ENCODE measurements at places on chromosomes 6 and 20. TPM values are rescaled to one million over a fixed set of nuclear protein-coding genes. Genes with fewer than 3 reads are reported as not detected.

The C20orf202 gene
- 0.07 TPM for total RNA-seq

The SLPI gene
- 0.52 TPM for total RNA-seq

The TBXT gene
- total RNA-seq: not detected

The RCAN2 gene
- total RNA-seq: 2.3 TPM

The PRSS16 gene
- 0.33 TPM for total RNA-seq

The ZBTB46 gene
- total RNA-seq: 4.3 TPM

The TRIM15 gene
- not detected for total RNA-seq

The PDYN gene
- not detected for total RNA-seq

The BEND3 gene
- total RNA-seq: 2.5 TPM

The ZC3H12D gene
- 0.33 TPM for total RNA-seq

The CALHM5 gene
- total RNA-seq: 12.1 TPM

The ALDH8A1 gene
- total RNA-seq: 0.72 TPM

The RNGTT gene
- 16.4 TPM for total RNA-seq

The TEAD3 gene
- total RNA-seq: 16.2 TPM

The WFDC10B gene
- total RNA-seq: not detected

The CUL7 gene
- total RNA-seq: 77.8 TPM

The CCN5 gene
- 3.0 TPM for total RNA-seq

The PROKR2 gene
- total RNA-seq: not detected

The CST4 gene
- 0.33 TPM for total RNA-seq

All from smooth muscle cell of the pulmonary artery (primary cell).